ENCODE measurements at places on chromosomes 4 and X. TPM values are rescaled to one million over a fixed set of nuclear protein-coding genes. Genes with fewer than 3 reads are reported as not detected.

Gene FGA
- total RNA-seq = 18.7 TPM

Gene AKAP4
- 0.14 TPM for total RNA-seq

Gene S100G
- total RNA-seq = not detected

Gene ABCB7
- total RNA-seq = 13.5 TPM

Gene OPHN1
- total RNA-seq = 1.7 TPM

Gene TCP11X2
- total RNA-seq = not detected

Gene STK26
- 9.7 TPM for total RNA-seq

Gene TAF7L
- 0.08 TPM for total RNA-seq

Gene PTPN13
- total RNA-seq = 3.7 TPM

Gene PRICKLE3
- 11.8 TPM for total RNA-seq

Gene IRF2
- total RNA-seq = 7.8 TPM

Gene PAGE1
- not detected for total RNA-seq

Gene MSX1
- total RNA-seq = 10.1 TPM

Gene KLHL8
- 4.1 TPM for total RNA-seq

Gene SHROOM4
- total RNA-seq = not detected

Gene LRIT3
- total RNA-seq = 0.02 TPM

Gene CLNK
- total RNA-seq = not detected

Gene TLL1
- 0.12 TPM for total RNA-seq

Gene ATP2B3
- 0.10 TPM for total RNA-seq

Gene NWD2
- total RNA-seq = not detected

Gene SSX4
- total RNA-seq = not detected

Gene TMEM144
- 3.7 TPM for total RNA-seq

Gene SATL1
- not detected for total RNA-seq

Gene ERCC6L
- 10.7 TPM for total RNA-seq

Gene TXK
- 0.16 TPM for total RNA-seq

Gene PALLD
- 72.4 TPM for total RNA-seq

Gene GLRA3
- not detected for total RNA-seq

All from A549 treated with AZD2906 at 1 μM for 4 hours (cell line).